ENCODE measurements at places on chromosomes 16 and 17.

DNA sequence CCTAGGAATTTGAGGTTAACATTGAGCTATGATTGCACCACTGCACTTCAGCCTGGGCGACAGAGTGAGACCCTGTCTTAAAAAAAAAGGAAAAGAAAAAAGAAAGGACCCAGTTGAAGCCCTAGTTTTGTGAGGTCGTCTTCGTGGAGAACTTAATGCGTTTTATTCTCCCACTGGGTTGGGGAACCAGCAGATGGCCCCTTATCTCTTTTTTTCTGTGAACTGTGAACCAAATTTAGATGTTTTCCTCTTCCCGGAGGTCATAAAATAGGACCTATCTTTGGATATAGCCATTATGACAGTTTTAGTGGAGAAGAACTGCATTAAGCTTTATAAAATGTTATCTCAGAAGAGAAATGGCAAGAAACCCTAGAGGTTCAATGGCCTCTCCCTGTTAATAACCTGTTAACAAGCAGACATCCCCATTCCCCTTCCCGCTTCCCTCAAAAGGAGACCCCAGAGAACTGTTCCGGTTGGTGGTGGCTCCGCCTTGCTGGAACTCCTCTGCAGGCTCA lies 23.5 kb downstream of the KIAA0513 start:
- DNase-seq = no peak

- DNase-seq = no peak
Measured at GRCh38 chr16:75415169-75415905, 18.0 kb downstream of the CFDP1 start.

DNA sequence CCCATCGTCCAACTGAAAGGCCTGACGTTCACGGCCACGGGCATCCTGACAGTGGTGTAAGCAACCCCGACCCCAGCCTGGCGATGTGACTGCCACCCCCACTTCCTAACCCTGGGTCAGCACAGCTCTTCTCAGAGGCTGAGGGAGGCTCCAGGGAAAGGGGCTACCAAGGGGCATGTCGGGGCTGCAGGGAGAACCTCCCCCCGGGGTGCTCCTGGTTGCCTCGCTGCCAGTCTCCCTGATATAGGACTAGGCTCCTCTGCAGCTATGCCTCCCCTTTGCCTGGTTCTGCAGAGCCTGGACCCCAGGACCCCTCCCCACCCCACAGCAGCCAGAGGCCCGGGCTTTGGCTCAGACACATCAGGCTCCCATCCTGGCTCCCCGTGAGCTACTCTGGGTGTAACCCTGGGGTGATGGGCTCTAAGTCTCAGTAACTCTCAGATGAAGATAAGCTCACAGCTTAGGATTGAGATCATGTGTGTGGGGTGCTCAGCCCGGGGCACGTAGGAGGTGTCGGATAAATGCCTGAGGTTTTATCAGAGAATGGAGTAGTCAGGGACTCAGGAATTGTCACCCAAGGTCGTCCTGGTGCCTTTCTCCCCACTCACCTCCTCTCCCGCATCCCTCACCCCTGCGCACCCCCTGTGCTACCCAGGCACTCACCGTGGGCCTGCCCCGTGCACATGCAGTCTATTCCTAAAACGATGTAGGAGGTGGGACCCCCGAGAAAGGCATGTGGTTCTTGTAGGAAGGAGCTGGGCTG lies 10.6 kb downstream of the ITGAD start:
- DNase-seq = no peak

- DNase-seq = peak; percentile 24
Measured at GRCh38 chr17:82097184-82097918, 685 bp downstream of the FASN start.

- DNase-seq = no peak
Measured at GRCh38 chr16:11205065-11205699, 50.8 kb downstream of the SOCS1 start.

GRCh38 chr16:84607694-84608093 lies 10.2 kb downstream of the COTL1 start:
- peak; percentile 56 for DNase-seq

DNA sequence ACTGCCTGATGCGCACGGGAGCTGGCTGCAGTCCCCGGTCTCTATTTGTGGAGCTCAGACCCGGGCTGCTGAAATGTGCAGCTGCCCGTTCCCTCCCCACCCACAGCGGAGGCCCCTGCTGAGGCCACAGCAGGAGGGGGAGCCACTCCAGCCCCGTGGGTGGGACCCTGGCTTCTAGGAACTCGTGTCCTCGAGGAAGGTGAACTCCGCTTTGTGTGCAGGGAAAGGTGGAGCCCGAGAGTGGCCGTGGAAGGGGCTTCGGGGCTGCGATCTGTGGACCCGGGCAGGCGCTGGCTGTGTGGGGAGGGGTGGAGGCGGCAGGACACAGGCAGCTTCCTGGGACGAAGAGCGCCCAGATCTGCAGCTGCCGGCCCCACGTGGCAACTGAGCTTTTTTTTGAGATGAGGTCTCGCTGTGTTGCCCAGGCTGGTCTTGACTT lies 2.9 kb downstream of the CCDC154 start:
- no peak for DNase-seq

DNA sequence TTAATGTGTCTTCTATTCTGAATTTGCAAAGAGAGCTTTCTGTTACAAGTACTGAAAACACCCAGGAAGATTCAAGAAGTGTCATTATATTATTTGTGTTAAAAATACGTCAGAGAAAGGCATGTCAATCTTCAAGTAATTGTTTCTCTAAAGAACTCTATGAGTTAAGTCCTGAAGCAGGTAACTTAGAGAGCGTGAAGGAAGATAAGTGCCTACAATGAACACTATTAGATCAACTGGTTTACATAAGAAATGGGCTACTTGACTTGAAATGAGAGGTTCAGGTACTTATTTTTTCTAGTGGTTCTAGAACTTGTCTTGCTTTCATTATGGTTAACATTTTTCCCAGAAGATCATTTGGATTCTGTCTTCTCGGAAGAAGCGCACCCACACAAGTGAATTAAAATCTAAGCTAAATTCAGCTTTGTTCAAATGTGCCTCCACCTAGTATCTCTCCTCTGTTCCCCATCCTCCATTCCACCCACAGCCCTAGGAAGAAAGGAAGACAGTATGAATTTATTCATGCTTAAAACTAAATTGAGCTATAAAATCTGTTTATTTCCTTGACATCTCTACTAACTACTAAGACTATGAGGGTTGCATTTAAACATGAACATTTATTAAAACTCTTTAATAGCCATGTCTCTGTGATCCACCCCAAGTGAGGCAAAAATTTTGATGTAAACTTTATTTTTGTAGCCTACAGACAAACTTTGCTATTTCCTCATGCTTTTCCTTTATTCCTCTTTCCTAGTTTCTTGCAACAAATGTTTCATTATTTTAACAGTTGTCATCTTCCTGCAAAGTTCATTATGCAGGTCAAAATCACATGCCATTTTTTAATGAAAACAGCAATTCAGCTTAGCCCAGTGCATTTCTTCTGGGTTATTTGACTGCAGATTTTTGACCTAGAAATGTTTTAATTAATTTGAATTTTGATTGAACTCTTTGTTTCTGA lies 206.8 kb downstream of the KCNJ2 start:
- no peak for DNase-seq

DNA sequence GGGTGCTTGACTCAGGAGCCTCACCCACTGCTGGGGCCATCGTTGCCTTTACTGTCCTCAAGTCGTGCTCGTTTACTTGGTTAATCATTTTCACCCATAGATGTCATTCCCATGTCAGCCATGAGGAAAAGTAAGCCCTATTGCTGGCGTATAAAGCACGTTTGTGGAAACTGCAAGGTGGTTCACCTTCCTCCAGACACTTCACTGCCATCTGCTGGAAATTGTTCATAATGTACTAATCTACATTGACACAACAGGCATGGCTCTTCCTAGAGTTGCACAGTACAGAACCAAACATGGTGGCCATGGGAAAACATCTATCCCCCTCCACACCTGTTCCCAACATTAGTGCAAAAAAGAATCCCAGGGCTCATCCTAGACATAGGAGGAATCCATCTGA lies 116.6 kb downstream of the ZNF18 start:
- DNase-seq = no peak

DNA sequence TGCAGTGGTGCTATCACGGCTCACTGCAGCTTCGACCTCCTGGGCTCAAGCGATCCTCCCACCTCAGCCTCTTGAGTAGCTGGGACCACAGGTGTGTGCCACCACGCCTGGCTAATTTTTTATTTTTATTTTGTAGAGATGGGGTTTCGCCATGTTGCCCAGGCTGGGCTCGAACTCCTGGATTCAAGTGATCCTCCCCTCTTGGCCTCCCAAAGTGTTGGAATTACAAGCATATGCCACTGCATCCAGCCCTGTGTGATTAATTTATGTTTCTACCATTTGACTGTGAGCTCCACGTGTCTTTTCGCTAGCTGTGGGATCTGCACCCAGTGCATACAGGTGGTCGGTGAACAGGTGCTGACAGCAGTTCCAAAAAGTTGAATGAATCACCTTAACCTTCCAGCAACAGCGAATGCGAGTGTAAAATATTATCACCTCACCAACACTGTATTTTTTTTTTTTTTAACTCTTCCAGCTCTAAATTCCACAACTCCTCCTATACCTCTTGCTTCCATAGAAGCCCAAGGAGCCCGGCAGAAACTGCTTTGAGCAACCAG lies 484 bp upstream of the NUDT7 start:
- DNase-seq = no peak

- no peak for DNase-seq
Measured at GRCh38 chr17:51120357-51120738, 320 bp downstream of the SPAG9 start.

DNA sequence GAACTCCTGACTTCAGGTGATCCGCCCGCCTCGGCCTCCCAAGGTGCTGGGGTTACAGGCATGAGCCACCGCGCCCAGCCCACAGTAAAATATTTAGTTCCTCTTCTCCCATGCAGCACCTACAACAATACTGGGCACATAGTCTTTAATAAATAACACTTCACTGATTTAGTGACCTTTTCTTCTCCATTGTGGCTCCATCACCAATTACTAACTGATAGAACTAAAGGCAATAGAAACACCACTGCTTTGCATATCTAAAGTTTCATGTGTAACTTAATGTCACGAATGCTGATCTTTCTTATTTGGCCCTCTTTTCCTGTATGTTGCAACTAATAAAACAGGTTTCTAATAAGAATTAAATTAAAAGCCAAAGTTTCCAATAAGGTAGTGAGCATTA lies 38.9 kb downstream of the TRIM37 start:
- no peak for DNase-seq

GRCh38 chr16:55828680-55829079 lies 4.2 kb downstream of the CES1 start:
- no peak for DNase-seq

Measured in CD4-positive, alpha-beta T cell treated with Interleukin-4 for 1 hour (primary cell).